ENCODE measurements at places on chromosomes 11 and 22.

GRCh38 chr11:94776351-94777321 is 8.5 kb downstream of the AMOTL1 start:
- peak; percentile 43 for DNase-seq

GRCh38 chr11:118740892-118741291 is 50.1 kb downstream of the DDX6 start:
- DNase-seq = no peak

GRCh38 chr11:118147502-118147901 is 5.1 kb downstream of the SCN4B start:
- no peak for DNase-seq

DNA sequence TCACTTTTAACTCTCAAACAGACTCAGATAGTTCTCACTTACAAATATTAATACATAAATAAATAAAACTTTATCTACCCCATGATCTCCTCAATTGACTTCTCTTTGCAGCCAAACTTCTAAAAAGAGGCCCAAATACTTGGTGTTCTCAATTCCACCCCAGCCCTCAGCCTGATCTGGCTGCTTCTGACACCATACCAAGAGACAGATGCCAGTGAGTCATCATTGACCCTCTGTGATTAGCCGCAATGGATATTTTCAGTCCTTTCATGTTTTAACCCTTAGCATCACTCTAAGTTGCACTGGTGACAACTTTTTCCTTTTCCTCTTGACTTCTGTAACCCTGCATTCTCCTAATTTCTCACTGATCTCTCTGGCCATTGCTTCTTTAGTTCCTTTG is 184.1 kb upstream of the ARHGAP20 start:
- no peak for DNase-seq

DNA sequence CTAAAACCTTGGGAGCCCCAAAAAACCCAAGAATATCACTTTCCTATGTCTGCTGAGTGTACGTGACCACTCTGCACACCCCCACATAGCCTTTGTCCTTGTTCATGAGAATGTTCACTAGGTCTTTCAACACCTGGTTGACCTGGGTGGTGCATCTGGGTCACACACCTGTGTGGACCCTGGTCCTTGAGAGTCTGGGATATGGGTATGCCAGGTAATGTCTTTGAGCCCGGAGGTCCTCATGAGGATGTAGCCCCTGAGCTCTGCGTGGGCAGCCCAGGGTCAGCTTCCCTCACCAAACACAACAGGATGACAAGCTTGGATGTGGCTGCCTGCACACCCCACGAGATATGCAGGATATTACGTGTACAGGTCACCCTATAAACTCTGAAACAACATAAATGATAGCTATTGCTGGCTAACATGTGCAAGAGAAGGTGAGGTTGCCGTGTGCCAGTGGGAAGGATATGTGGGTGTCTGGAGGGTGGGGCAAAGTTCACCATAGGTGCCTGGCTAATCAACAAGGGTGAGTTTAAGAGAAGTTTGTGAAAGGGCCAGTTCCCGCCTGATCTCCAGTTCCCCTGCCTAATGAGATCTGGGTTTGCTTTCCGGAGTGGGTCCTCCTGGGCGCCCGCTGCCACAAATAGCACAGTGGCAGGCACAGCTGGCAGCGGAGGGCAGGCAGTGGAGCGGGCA is 1.4 kb upstream of the PPARA start:
- DNase-seq = no peak

GRCh38 chr11:20501971-20502370 is 97.4 kb upstream of the SLC6A5 start:
- no peak for DNase-seq

GRCh38 chr22:43128928-43129424 is 14.2 kb downstream of the MCAT start:
- peak; percentile 17 for DNase-seq

GRCh38 chr11:46918788-46919513 is 601 bp upstream of the LRP4 start:
- no peak for DNase-seq

- no peak for DNase-seq
Measured at GRCh38 chr11:66467034-66467659, 442 bp downstream of the PELI3 start.

- no peak for DNase-seq
Measured at GRCh38 chr11:120293038-120293800, 31.9 kb upstream of the TLCD5 start.

DNA sequence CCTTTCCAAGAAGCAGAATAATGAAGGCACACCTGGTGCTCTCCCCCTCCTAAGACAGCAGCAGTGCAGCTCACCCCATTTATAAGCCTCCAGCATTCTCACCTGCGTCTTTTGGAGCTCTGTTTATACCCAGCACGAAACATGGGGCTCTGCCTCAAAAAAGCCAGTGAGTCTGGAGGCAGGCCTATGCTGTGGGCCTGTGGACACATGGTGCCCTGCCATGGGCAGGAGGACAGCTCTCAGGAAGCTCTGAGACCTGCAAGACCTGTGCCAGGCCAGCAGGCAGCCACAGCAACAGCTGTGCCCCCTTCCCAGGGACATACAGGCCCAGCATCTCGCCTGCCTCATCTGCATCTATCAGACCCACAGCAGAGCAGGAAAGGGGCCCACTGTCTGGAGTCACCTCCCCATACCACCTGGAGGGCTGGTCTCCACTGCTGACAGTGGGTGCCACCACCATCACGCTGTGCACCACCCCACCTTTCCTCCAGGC is 64.2 kb downstream of the DGCR2 start:
- no peak for DNase-seq

GRCh38 chr11:107777110-107777509 is 65.3 kb upstream of the SLN start:
- DNase-seq = no peak

DNA sequence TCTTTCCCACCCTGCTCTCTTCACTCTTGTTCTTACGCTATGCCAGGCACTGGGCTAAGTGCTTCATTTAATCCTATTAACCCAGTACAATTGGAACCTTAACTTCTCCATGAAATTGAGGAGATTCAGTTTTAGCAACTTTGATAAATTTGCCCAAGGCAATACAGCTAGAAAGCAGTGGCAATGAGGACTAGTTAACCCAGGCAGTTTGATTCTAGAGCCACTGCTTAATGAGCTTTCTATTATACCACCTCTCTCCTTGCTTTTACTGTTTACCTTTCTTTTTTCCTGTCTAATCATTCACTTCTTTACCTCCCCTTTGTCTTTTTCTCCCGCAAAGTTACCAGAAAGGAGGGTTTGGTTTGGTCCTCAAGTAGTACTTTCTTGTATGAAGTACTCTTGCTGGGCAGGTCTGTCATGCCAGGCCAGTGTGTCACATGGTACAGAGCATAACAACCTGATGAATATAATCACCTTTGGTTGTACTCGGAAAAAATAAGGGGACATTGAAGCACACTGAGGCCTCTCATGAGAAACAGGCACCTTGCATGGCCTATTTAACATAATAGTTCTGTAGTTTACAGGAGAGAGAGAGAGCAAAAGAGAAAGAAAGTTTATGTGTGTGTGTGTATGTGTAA is 70.6 kb downstream of the PDHX start:
- peak; percentile 16 for DNase-seq

DNA sequence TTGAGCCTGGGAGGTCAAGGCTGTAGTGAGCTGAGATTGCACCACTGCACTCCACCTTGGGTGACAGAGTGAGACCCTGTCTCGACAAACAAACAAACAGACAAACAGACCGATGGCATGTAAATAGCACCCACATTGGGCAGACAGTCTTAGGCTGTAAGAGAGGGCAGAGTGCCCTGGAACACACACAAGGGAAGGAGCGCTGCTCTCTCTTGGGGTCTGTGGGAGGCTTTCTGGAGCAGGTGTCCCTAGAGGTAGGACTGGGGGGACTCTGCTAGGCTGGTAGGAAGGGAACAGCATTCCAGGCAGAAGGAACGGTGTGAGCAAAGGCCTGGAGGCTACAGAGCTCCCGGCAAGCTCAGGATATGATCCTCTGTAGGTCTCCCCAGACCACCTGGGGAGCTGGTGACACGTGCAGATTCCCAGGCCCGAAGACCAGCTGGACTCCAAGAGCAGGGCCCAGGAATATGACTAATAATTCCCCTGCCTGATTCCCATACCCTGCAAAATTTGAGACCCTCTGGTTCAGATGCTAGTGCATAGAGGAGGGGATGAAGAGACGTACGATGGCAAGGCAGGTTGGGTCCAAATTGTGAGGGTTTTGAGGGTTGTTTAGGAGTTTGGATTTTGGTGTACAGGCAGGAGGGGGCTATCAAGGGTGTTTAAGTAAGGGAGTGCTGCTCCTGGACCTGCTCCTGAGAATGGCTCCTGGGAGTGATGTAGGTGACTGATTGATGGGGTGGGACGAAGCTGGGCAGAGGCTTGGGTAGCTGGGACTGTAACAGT is 11.6 kb downstream of the SMIM38 start:
- DNase-seq = no peak

DNA sequence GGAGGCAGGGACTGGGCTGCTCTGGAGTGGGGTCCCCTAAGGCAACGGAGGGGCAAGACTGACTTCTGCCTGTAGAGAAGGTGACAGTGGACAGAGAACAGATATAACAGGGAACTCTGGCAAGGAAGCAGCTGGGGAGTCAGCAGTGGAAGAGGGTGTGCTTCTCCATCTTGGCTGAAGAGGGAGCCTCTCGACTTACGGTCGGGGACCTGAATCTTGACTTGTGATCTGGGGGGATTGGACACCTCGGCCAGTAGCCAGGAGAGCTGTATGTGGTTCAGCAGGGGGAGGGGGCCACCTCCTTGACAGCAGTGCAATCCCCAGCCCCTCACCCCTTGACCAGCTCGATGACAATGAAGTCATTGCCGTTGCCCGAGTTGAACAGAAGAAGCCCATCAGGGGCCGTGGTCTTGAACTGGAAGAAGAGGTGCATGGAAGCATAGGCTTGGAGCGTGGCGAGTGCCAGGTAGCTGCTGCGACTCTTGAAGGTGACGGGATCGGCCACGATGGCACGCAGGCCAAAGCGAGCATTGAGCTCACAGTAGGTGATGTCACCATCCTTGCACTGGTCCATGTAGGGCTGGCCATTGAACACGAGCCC is 60.0 kb downstream of the SLC22A12 start:
- DNase-seq = no peak

DNA sequence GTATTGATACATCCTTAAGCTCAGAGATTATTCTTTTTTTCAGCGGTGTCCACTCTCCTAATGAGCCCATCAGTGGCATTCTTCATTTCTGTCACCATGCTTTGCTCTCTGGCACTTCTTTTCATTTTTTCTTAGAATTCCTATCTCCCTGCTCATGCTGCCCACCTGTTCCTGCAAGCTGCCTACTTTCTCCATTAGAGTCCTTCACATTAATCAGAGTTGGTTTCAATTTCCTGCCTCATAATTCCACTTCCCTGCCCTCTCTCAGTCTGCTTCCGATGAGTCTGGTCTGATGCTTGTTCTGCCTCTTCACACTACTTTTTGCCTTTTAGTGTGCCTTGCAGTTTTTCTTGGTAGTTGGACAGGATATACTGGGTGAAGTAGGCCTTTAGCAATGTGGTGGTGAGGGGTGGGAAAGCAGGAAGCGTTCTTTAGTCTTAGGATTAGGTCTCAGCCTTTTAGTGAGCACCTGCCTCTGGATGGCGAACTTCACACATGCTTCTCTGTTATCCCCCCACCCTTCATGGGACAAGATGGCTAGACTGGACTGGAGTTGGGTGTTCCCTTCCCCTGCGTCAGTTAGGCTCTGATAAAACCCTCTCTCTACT is 53.6 kb downstream of the CECR2 start:
- DNase-seq = no peak

GRCh38 chr22:20819471-20819870 is 39.1 kb downstream of the PI4KA start:
- no peak for DNase-seq

GRCh38 chr22:50007057-50007511 is 5.5 kb downstream of the IL17REL start:
- no peak for DNase-seq

DNA sequence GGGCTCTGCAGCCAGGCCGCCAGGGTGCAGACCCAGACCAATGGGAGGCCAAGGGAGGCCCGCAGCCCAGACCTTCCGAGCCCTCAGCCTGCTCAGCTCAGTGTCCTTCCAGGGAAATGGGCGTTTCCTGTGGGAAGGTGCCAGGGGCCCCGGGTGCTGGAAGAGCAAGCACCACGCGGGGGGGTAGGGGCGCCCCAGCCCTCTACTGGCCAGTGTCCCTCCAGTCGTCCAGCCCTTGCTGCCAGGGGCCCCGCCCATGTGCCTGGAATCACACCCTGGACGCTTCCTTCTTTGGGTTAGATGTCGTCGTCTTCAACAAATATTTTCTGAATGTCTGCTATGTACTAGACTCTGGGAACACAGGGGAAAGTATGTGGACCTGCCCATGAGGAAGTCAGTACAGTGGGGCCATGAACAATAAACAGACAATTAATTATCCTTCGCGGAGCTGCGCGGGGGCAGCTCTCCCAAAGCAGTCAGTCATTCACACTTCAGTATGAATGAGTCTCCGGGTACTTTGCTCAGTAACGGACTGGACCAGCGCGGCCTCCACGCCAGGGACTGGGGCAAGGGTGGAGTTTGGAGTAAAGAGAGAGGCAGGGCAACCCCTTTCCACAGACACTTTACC is 60.2 kb downstream of the CDKN1C start:
- DNase-seq = no peak

- DNase-seq = no peak
Measured at GRCh38 chr11:465896-466530, 15.9 kb downstream of the PTDSS2 start.

DNA sequence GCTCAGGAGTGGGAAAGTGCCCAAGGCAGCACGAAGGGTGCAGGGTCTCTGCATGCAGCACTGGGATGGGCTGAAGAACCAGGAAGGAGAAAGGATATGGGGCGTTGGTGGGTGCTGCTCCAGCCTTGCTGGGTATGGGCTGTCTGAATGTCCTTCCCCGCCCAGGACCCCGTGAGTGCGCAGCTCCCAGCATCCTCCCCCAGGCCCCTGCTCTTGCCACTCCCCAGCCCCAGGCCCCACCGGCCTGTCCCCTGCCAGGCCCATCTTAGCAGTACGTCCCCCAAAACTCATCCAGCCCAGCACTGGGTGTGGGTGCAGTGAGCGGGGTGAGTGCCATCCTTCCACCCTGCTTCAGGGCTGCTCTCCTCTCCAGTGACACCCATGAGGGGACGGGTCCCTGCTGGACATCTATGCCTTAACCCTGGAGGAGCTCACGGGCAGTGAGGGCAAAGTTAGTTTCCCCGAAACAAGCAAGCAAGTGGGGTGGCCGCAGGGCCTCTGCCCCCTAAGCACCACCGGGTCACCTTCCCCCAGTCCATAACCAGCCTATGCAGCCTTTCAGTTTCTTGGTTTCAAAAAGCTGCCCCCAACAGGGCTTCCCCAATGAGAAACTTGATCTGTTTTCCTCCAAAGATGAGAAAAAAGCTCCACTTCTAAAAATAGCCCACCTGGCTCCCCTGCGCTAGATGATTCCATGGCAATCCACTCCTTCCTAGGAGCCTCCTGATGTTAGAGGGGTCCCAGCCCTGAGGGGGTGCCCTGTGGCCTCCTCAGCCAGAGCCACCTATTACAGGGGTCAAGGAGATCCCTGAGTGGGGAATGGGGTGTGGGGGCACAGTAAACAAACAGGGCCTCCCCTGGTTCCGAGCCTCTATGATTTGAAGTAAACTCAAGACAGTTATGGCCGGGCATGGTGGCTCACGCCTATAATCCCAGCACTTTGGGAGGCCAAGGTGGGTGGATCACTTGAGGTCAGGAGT is 103.8 kb downstream of the MORC2 start:
- no peak for DNase-seq

- DNase-seq = no peak
Measured at GRCh38 chr11:43751726-43752125, 71.2 kb downstream of the HSD17B12 start.

- DNase-seq = no peak
Measured at GRCh38 chr22:42152661-42153270, 22.2 kb upstream of the CYP2D6 start.
